Stimulated activated naive CD4-positive, alpha-beta T cell treated with Interleukin-2 at 50 U/mL for 16 hours (primary cell): ENCODE measurements at places on chromosomes 6 and 20.

DNA sequence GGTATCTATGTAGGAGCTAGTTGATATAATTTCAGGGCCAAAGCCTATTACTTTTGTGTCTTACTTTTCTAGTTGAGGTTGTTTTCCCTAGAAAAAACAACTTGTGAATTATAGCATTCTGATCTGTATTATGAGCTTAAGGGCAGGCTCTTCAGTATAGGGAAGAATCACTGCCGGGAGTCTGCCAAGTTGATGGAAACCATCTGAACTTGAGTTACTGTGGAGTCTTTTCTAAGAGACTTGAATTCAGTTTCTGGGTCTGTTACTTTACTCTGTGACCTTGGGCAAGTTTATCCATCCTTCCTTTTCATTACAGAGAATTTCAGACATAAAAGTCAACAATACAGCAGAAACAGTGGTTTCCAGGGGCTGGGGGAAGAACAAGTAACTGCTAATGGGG, 2.1 kb upstream of the CASS4 start:
- DNase-seq: no peak

DNA sequence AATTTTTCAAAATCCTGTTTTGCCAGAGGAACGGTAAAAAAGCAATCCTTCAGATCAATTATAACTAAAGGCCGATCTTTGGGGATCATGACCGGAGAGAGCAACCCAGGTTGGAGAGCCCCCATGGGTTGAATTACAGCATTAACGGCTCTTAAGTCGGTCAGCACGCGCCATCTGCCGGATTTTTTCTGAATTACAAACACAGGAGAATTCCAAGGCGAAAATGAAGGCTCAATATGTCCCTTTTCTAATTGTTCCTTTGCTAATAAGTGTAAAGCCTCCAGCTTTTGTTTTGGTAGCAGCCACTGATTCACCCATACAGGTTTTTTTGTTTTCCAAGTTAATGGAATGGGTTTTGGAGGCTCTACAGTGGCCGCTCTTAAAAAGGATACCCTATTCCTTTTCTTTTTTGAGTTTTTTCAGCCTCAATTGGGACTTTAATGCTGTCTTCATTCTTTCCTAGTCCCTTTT, 16.9 kb upstream of the PTCRA start:
- DNase-seq: peak; percentile 44

DNA sequence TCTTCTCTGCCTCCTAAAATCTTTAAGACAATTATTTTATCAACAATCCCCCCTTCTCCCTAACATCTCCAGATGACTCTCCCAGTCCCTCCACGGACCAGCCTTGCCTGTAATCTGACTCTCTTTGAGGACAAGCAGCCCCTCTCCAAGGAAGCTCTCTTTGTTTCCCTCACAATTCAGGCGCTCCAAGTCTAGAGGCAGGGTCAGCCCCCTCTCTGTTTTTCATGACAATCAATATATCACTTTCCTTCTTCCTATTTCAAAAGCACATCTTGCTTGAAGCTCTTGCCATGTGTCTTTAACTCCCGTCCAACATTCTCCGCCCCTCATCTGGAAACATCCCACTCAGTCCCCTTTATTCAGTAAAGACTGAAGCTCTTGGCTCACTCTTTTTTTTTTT, 393.4 kb upstream of the SULF2 start:
- no peak for DNase-seq

DNA sequence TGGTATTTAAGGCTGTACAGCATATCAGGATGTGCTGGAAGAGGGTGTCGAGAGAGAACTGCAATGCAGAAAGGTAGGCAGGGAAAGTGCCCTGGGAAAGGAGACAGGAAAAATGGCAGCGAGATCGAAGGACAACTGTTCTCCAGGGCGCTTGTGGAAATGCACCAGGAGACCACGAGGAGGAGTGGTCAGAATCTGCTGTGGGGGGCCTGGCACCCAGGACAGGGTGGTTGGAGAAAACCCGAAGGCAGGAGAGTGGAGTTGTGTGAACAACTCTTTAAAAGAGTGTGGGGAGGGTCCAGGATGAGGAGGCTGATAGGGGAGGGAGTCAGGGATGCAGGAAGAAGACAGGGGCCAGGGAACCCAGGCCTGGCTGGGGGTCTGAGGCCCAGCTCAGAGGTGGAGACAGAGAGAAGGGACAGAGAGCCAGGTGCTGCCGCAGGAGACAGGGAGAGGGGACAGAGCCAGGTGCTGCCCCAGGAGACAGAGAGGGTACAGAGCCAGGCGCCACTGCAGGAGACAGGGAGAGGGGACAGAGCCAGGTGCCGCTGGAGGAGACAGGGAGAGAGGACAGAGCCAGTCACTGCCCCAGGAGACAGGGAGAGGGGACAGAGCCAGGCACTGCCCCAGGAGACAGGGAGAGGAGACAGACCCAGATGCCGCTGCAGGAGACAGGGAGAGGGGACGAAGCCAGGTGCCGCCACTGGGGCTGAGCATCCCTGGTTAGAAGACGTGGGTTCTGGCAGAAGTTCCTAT, 9.3 kb downstream of the SLC22A1 start:
- no peak for DNase-seq

- no peak for DNase-seq
Measured at GRCh38 chr20:7094438-7094997, 327.0 kb downstream of the BMP2 start.

DNA sequence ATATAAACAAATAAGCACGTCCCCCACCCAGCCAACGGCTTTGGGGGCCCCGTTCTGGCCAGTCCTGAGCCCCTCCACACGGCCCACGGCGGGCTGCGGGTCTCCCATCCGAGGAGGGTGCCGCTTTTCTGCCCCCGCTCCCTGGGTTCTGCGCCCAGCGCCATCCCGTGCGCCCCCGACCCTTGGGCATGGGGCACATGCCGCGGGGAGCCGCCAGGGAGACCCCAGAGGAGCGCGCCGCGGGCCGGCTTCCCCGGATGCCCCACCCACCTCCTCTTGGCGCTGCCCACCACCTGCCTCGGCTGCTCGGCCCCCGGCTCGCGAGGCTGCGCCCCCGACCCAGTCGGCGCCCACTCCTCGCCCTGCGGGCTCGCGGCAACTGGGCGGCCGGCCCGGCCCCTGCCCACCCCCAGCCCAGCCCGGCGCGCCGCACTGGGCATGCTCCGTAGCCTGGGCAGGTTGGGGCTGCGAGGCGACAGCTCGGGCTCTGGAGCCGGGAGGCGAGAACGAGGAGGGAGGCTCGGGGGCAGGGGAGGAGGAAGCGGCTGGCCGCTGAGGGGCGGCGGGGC, 570 bp upstream of the PLCB4 start:
- no peak for DNase-seq
